Activated CD8-positive, alpha-beta memory T cell treated with anti-CD3 and anti-CD28 coated beads, Interleukin-2, amount 50 U/mL, for 4 hours (primary cell): ENCODE measurements at places on chromosomes 6 and 20.

- no peak for DNase-seq
Measured at GRCh38 chr6:158414851-158415262, 102.6 kb downstream of the TULP4 start.

DNA sequence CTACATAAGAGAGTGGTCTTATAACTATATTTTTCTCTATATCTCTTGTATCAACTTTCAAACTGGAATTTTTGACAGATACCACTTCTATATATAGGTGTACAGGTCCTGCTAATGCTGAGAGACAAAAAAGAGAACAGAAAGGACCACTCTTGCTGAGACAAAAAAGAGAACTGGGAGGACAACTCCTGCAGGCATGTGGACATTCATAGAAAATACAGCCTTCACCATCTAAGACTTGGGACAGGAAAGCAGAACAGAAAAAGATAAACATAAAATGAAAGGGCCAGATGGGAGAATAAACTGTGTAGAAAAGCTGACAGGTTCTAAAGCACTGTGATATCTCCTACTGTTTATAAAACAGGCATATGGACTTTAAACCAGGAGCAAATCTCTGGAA, 541.0 kb upstream of the ADGRB3 start:
- no peak for DNase-seq

GRCh38 chr20:63740627-63741353, 1.2 kb downstream of the SLC2A4RG start:
- DNase-seq, result no peak

DNA sequence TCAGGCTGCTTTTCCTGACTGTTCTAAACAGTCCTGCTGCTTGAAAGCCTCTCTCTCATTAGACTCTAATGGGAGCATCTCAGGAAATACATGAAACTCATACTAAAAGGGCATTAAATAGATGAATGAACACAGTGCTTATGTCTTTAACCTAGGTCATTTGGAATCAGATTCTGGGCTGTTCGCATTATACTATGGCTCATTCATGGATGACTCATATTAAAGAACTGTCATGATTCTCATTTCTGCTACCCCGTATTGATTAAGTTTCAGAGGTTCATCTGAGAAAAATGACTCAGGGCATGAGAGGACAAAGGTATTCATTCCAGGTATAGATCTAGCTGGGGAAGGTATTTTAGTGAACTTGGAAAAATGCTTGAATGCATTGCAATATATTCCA, 335.5 kb downstream of the GJA1 start:
- DNase-seq, result no peak

- DNase-seq, result no peak
Measured at GRCh38 chr20:48754292-48754691, 73.5 kb downstream of the PREX1 start.

DNA sequence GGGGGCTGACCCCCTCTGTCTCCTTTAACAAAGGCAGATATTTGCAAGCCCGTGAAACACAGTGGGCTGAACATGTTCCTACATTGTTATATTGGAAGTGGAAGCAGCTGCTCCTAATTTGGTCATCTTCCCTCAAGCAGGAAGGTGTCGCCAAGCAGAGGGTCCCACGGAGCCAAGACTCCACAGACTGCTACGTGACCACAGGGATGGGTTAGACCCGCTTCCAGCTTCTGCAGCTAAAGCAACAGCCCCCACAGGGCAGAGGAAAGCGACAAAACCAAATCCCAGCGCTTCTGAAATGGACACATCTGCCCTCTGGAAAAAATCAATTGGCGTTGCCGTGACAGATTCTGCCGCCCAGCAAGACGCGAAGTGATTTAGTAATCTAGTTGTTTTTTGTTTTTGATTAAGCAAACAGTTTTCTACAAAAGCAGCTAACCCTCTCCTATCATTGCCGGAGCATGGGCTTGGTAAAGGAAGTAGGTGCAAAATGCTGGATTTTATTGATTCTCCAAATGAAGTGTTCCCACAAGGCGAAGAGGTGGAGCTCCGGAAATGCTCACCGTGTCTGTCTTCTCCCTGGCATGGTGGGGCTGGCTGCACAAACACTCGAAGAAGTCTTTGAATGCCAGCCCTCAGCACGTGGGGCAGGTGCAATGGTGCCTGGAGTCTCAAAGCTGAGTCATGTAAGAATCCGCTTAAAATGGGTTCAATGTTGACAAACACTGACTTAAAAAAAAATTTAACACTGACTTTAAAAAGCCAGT, 79.4 kb upstream of the FRMD1 start:
- DNase-seq, result no peak

- no peak for DNase-seq
Measured at GRCh38 chr6:167472880-167473279, 148.0 kb downstream of the TTLL2 start.

GRCh38 chr6:4870821-4871494, 94.8 kb downstream of the CDYL start:
- no peak for DNase-seq

DNA sequence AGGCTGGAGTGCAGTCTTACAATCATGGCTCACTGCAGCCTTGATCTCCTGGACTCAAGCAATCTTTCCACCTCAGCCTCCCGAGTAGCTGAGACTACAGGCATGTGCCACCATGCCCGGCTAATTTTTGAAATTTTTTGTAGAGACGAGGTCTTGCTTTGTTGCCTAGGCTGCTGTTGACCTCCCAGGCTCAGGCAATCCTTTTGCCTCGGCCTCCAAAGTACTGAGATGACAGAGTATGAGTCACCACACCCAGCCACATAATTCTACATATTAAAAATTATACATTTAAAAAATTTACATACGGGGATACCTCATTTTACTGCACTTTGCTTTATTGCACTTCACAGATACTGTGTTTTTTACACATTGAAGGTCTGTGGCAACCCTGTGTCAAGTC, 115.1 kb downstream of the MAN1A1 start:
- DNase-seq, result no peak

DNA sequence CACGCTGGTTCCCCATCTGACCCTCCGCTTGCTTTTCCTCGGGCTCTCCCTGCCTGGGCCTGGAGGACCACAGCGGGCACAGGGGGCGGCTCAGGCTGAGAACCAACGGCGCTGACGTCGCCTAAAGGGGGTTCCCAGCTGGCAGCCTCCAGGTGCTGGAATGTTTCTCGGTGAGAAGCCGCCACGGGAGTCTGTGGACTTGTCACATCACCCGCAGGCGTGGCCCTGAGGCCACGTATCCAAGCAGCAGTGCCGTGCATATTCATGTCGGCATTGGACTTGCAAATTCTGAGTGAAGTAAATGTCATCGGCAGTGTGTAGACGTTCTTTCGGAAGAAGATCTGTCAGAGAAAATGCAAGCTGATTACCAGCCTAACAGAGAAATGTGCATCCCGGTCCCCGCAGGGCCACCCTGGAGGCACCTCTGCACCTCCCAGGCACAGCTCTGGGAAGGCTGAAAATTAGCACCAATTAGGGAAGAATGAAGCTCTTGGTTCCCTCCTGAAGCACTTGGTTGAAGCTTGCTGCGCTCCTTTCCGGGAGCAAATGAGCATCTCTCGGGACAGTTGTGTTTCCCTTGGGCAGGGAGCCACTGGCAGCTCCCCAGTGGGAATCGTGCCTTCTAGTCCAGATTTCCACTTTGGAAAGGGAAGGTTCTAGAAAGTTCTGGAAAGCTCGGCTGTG, 24.3 kb downstream of the NTSR1 start:
- no peak for DNase-seq

DNA sequence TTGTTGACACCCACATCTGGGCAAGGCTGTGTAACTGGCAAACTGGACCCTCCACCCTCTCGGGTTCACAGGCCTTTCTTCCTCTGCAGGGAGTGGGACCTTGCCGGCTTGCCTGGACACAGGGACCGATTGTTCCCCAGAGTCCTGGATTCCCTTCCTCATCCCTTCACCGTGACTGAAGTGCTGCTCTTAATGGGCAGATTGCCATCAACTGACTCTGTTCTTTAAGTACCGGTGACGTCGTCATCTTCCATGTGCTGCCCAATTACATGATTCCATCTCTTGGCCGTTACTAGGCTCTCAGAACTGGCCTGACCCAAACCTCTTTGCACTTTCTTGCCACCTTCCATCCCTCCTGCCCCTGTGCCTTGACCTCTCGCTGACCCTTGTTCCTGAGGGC, 85.4 kb downstream of the EYA4 start:
- DNase-seq, result no peak

GRCh38 chr20:17380801-17381200, 150.4 kb downstream of the BFSP1 start:
- DNase-seq, result no peak

DNA sequence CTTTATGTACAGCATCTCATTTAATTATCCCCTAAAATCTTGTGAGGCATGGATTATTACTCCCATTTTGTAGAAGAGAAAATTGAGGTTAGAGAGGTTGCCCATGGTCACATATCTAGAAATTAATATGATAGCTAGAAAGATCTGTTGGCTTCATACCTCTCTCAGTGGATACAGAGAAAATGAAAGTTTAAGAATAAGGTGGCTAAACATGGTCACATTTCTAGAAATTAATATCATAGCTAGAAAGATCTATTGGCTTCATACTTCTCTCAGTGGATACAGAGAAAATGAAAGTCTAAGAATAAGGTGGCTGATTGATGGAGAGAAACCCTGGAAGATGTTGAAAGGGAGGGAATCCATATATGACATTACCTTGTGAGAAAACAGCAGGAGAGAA, 260.7 kb upstream of the MAN1A1 start:
- no peak for DNase-seq

DNA sequence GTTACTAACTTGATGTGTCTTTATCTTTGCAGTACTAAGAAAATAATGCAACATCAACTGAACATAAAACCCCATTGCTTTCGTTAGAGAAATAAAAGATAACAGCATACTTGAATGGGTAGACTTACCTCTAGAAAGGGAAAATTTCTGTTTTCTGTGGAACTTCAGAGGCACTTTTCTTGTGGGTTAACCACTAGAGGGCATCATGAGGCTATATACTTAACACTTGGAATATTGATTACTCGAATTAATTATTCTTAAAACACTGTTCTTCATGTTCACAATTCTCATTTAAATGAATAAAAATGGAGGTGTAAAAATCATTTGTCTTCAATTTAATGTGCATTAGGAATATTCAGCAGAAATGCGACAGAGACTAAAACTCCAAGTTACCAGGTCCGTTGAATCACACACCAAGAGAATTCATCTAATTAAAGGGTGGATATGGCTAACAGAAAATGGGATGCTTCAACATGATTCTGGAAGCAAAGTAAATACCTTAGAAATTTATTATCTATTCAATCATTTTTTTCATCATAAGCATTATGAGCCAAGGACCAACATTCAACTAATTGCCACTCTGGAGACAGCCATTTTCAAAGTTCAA, 330.8 kb upstream of the PREP start:
- DNase-seq, result no peak

- no peak for DNase-seq
Measured at GRCh38 chr6:130434174-130434873, 68.5 kb downstream of the TMEM200A start.

DNA sequence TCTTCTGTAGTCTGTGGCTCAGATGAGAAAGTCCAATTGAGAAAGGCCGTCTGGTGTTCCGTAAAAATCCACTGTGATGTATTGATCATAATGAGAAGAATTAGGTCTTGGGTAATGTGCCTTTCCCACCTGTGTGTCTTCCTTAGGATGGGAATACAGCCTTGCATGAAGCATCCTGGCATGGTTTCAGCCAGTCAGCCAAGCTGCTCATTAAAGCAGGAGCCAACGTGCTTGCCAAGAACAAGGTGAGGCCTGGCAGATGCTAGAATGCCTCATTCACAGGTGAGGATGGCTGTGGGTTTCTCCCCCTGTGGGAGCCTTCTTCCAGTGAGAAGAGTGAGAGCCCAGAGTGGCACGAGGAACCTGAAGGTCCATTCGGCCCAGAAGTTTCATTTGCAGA, 32.7 kb downstream of the LYRM2 start:
- no peak for DNase-seq

DNA sequence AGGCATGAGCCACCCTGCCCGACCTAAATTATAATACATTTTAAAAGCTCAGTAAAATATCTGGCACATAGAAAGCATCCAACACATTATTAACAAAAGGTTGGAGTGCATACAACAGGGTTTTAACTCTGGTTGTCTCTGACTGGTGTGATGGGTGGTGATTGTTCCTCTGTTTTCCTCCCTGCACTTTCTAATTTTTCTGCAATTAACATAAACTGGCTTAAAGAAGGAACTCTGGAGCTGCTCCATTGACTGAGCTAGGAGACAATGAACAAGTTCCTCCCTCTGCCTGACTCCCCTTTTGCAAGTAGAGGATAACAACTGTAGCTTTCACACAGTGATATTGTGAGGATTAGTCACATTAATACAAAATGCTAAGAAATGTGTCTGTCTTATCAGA, 48.5 kb upstream of the SIRPG start:
- DNase-seq, result no peak

GRCh38 chr20:2902291-2902690, 29.0 kb downstream of the PTPRA start:
- DNase-seq, result no peak

DNA sequence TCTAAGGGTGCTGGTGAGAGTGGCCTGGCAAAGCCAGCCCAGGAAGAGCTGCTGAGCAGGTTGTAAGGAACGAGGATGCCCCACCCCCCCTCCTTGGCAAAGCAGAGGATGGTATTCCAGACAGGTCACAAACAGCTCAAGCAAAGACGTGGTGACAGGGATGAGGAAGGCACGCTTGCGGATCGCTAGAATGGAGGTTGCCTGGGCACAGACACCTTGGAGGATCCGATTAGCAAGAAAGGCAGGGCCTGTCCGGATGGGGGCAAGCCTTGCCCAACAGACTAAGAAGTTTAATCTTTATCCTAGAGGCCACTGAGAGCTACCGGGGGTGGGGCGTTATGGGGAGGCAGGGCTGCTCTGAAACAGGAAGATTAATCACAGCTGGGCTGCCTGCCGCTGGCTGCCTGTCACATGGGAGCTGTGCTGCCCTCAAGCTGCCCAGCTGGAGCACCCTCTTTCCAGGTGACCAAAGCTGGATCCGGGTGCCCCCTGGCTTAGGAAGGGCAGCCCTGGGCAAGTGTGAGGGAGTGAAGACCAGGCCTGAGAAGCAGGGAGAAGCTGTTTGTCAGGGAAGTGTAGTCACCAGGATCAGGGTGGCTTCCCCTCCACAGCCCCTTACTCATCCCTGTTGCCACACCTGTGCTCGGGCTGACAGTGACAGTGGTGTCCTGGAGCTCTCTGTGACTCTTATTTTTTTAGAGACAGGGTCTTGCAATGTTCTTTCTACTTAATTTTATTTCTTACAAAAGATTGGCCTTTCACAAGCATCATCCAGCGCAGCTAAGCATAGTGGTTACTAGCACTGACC, 9.1 kb upstream of the MAPK13 start:
- peak; percentile 62 for DNase-seq

- no peak for DNase-seq
Measured at GRCh38 chr20:19679900-19680495, 78.1 kb upstream of the RIN2 start.

- peak; percentile 24 for DNase-seq
Measured at GRCh38 chr20:21808863-21809664, 103.6 kb downstream of the PAX1 start.

- DNase-seq, result no peak
Measured at GRCh38 chr20:1163105-1163504, 21.7 kb downstream of the TMEM74B start.
